ENCODE measurements at places on chromosomes 12 and 14.

- DNase-seq, result no peak
Observed at GRCh38 chr12:68163560-68164081, 4.1 kb upstream of the IFNG start.

DNA sequence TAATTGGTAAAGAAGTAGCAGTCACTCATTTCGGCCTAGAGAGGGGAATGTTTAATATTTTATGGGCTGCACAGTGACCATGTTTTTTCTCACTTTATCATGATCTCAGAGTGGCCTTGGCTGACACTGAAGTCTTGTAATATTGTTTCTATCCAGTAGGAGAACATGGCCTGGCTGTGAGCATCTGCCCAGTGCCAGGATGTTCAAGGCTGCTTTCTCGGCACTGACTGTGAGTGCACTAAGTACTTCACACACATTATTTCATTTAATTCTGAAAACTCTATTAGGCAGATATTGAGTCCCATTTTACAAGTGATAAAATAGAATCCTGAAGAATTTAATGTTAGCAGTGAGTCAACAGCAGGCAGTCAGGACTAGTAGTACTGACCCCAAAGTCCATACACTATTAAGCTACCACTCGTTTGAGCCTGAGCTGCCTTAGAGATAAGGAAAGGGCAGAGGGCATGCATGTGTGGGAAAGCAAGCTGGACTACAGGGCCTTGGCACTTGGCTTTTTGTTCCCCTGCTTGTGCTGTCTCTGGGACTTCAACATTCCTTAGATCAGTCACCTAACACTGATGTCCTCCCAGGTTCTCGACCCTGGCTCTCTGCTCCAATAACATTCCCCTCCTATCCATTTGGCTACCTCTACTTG lies 42.2 kb upstream of the APPL2 start:
- no peak for DNase-seq

- no peak for DNase-seq
Observed at GRCh38 chr12:68474467-68475204, 136.1 kb upstream of the RAP1B start.

- peak; percentile 13 for DNase-seq
Observed at GRCh38 chr14:93527203-93527607, 96.5 kb downstream of the UNC79 start.
